Activated gamma-delta T cell treated with Interleukin-2 at 50 U/mL for 16 hours (primary cell): ENCODE measurements at places on chromosomes 11 and 22.

- no peak for DNase-seq
These were observed 1.8 kb downstream of the TTC17 start for GRCh38 chr11:43360361-43361032.

DNA sequence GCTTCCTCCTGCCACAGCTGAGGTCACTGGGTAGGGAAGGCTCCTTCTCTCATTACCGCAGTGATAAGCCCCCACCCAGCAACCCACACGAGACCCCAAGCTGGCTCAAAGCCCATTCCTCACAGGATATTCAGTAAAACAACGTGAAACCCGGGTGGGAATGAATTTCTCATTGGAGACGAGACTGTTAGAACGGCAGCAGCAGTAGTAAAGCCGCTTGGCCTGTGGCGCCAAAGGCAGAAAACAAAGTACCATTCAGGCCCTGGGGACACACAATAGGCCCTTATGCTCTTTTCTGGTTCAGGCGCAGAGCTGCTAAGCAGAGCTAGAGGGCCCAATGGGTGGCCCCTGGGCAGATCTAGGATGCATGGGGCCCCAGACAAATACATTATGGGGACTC is 45.3 kb downstream of the PC start:
- no peak for DNase-seq

GRCh38 chr11:45156201-45156600 is 9.8 kb downstream of the PRDM11 start:
- DNase-seq, result no peak

GRCh38 chr22:41957941-41958556 is 6.1 kb downstream of the SMIM45 start:
- no peak for DNase-seq

DNA sequence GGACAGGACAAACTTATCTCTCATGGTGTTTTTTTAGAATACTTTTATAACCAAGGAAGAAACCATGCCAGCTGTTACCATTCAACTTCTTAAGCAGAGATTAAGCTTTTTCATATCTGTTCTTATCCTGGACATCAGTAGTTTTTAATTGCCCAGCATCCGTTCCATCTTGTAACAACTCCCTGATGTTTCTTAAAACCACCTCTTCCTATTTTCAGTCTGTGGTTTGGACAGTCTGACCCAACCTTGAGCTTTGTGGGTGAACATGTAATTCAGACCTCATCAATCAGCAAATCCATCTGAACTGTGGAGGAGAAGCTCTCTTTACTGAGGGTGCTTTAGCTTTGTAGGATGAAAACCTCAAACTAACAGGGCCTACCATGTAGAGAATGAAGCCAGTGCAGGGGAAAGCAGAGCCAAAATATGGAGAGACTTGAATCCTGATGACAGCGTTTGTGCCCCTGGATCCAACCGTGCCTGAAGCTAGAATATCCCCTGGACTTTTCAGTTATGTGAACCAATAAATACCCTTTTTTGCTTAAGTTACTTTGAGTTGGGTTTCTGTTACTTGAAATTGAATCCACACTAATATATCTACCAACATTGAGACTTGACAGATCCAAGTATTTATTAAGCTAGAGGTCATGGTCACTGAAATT is 9.4 kb downstream of the TUG1 start:
- DNase-seq, result no peak

GRCh38 chr11:121958971-121959325 is 157.1 kb downstream of the BLID start:
- no peak for DNase-seq

DNA sequence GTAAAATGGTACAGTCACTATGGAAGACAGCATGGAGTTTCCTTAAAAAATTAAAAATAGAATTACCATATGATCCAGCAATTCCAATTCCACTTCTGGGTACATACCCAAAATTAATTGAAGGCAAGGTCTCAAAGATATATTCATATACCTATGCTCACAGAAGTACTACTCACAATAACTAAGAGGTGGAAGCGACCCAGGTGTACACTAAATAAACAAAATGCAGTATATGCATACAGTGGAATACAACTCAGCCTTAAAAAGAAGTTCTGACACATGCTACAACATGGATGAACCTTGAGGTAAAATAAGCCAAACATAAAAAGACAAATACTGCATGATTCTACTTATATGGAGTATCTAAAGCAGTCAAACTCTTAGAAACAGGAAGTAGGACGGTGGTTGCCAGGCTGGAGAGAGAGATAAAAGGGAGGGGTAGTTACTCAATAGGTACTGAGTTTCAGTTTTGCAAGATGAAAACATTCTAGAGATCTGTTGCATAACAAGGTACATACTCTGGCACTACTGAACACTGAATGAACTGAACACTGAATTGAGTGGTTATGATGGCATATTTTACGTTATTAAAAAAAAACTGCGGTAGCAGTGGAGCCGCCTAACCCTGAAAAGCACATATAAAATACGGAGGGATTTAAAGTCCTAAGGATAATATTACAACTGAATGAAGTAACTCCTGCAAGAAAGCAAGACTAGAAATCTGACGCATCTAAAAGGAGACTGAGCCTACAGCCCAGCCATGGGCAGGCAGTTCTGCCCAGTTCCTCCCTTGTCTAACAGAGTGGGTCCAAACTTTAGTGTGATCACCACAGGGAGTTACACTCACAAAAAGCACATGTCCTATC is 12.8 kb downstream of the DGCR2 start:
- DNase-seq, result peak; percentile 53

DNA sequence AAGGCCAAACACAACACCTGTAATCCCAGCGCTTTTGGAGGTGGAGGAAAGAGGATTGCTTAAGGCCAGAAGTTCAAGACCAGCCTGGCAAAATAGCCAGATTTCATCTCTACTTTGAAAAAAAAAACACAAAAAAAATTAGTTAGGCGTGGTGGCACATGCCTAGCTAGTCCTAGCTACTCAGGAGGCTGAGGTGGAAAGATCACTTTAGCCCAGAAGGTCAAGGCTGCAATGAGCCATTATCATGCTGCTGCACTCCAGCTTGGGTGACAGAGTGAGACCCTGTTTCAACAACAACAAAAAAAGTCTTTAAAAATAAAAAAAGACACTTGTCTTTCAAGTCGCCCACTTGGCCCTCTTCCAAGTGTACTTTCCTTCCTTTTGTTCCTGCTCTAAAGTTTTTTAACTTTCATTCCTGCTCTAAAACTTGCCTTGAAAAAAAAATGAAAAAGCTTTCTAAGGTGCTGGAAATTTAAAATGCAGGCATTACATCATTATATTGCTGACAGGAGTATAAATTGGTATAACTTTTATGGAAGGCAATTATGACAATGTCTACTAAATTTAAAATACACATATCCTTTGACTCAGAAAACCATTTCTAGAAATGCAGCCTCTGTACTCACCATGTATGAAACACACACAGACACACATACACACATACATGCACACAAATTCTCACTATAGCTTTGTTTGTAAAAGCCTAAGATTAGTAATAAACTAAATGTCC is 12.7 kb downstream of the LIPT2 start:
- no peak for DNase-seq

- DNase-seq, result no peak
These were observed 380.6 kb downstream of the CADM1 start for GRCh38 chr11:115123641-115124040.

DNA sequence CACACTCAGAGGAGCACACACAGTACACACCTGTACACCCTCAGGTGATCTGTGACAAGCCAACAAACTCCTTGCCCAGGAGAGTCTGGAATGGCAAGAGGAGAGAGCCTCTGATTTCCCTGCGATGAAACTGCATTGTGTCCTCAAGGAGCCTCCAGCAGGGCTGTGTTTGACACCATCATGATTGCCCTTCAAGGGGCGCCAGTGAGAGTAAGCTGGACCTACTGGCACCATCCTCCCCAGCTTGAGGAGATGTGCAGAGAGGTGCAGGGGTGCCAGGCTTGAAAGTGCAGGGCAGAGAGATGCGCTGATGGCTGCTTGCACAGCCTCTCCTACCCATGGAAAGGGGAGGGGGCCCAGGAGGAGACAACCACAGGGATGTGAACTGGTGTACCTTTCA is 188.8 kb upstream of the CADM1 start:
- no peak for DNase-seq
